ENCODE measurements at places on chromosomes 4 and X.

- DNase-seq: no peak
These were observed 105.4 kb downstream of the ANXA3 start for GRCh38 chr4:78656968-78657445.

GRCh38 chr4:175033162-175033561 lies 115.0 kb downstream of the ADAM29 start:
- DNase-seq: no peak

GRCh38 chr4:6621556-6621927 lies 18.9 kb upstream of the MRFAP1 start:
- no peak for DNase-seq

DNA sequence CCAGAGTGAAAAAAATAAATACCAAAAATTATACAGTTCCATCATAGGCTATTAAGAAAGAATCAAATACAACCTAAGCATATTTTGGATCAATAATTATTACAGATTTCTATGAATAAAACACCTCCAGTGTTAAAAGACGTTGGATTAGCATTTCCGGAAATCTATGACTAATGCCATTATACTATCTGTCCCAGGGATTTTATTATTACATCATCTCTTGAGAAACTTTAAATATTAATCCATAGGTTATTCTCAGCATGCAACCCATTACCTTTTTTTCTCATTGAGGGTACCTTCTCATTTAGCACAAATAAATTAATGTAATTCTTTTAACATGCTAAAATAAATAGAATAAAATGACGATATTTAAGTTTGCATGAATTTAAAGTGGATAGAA lies 44.6 kb downstream of the CXorf58 start:
- no peak for DNase-seq

DNA sequence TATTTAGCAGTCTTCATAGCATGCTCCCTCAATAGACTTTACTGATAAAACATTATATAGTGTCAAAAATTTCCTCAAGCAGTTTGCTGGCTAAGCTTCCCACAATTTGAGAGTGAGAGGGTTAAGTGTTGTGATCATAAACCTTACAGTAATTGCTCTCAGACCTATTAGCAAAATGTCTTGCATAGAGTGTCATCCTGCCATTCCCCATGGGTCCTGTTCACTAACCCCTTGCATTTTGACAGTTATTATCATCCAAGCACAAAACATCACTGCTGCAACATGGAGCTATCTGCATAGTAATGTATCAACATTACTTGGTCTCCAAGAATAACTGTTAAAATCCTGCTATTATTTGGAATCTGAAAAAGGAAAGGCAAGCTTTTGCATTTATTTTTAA lies 196.1 kb upstream of the GK2 start:
- DNase-seq: no peak

- no peak for DNase-seq
These were observed 101.9 kb downstream of the IGSF1 start for GRCh38 chrX:131187206-131187605.

- no peak for DNase-seq
These were observed 41.1 kb upstream of the TMEM184C start for GRCh38 chr4:147576084-147576483.

DNA sequence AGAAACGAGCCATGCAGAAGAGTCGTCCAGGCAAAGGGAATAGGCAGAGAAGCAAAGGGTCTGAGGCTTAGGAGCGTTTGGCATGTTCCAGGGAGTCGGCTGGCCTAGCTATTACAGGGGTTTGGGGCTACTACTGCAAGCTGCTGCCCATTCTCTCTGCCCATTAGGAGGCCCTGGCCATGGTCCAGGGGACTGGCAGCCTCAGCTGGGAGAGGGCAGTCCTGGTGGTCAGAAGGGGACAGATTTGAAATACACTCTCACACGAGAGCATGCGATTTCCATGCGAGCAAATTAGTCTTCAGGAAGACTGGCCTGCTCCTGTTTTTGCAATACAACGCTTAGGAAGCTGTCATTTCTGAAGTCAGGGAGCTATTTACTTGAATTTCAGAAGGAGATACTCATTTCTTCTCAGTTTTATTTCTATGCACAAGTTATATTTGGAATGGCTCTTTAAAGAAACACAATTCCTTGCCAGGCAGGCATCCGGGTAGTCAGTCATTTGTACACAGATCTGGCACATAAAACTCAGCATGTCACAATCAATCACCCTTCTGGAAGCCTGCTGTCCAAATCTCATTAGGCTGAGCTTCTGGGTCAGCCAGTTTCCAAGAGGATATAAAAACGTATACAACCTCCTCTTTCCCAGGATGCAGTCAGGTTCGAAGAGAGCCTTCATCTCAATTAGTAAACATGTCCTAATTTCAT lies 27.0 kb downstream of the PROM1 start:
- DNase-seq: peak; percentile 64

DNA sequence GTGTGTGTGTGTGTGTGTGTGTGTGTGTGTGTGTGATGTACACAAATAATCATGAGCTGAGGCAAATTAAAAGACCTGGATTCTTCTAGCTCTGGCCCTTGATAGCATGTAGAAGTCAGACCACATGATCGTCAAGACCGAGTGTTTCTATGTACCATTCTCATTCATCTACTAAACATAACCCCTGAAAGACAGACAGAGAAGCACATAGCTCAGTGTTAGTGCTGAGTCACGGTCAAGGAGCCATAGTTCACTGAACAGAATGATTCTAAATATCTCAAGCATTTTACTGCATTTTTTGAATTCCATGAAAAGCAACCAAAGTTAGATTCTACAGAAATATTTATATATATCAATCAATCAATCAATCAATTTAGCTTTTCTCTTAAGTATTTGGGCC lies 412.3 kb upstream of the CXorf51A start:
- DNase-seq: no peak

GRCh38 chr4:78566834-78567499 lies 15.4 kb downstream of the ANXA3 start:
- no peak for DNase-seq

DNA sequence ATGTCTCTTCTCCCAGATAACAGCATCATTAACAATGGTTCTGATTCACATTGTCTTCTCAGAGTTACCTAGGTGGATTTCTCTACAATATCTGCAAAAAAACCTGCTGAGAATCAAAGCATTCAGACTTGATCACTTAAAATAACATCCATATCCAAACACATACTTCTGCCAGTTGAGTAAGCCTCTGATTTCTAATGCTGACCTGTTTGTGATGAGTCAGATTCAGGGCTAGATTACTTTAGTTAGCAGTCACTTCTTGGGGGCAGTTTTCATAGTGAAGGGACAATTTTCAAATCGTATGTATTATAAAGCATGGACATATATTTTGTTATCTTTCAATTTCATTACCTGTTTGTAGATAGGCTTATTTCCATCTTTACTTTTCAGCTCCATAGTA lies 35.5 kb downstream of the CCNI start:
- DNase-seq: no peak

GRCh38 chr4:37754410-37755185 lies 68.4 kb upstream of the RELL1 start:
- no peak for DNase-seq

DNA sequence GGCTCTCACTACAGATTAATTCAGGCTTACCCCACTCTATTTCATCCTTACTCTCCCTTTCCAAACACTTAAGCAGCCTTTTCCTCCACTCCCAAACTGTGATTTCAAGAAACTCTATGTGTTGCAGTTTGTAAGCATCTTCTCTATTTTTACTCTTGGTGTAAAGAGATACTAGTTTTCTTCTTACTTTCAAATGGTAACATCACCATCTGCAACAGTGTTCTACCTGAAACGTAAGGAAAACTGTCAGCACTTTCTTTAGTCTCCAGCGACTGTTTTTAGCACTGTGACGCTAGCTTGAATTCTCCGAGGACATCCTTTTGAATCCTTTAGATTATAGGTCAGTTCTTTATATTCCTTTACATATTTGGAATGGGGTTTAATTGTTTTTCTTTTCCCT lies 335.2 kb downstream of the PDGFC start:
- no peak for DNase-seq

- DNase-seq: no peak
These were observed 199.9 kb upstream of the NEIL3 start for GRCh38 chr4:177109769-177110168.

DNA sequence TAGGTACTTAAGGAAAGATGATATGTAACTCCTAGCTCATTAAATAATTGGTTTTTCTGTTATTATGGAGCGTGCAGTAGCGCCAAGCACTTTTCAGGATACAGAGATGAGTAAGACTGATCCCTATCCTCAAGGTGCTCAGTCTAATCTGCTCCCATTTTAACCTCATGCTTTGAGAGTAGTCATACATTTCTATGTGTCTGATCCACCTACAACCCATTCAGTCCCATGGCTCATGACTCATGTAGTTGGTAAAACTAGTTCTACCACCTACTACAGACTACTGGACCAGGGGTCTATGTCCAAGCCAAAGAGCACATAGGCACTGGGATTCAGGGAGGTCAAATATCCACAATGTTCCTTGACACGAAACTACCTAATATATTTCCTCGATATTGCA lies 60.8 kb downstream of the TMEM154 start:
- no peak for DNase-seq

DNA sequence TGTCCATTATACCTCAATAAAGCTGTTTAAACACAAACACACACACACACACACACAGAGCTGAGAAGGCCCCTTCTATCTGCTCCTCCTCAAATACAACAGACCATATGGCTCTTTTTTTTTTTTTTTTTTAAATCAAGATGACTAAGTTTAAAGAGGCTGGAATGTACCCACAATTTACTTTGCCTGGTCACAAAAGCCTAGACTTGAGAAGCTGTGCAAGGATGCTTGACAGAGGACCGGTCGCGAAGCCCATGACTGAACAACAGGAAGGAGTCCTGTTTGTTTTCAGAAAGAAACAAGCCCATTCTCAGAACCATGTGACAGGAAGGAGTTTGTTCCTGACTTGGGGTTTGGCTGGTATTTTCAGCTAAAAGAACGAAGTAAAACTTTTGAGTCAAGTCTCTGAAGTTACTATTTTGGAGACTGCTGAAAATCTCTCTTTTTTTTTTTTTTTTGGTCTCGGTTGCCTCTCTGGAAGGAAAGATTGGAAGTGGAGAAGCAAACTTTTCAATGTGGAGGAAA lies 650.9 kb upstream of the TENM3 start:
- no peak for DNase-seq

GRCh38 chr4:137623013-137623412 lies 90.7 kb upstream of the PCDH18 start:
- peak; percentile 43 for DNase-seq

- DNase-seq: no peak
These were observed 237.4 kb upstream of the UGT8 start for GRCh38 chr4:114361249-114361648.

GRCh38 chr4:140100771-140101170 lies 53.2 kb downstream of the MAML3 start:
- no peak for DNase-seq

DNA sequence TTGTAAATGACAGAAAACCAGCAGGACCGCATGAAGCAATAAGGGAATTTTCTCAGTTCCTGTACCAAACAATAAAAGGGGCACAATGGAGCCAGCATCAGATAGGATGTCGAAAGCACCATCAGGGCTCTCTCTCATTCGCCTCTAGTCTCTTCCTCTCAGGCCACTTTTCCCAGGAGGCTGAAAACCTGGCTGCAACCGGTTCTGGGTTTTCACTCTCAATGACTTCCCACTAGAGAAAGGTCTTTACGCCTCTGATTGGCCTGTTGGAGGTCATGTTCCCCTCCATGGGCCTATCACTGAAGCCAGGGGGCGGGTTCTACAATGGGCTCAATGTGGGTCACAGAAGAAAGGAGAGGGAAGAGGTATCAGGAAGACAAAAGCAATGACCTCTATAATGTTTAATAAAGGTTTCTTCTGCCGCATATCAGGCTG lies 29.3 kb downstream of the ZNF827 start:
- DNase-seq: no peak

GRCh38 chr4:183287677-183288076 lies 32.4 kb downstream of the CLDN22 start:
- no peak for DNase-seq

DNA sequence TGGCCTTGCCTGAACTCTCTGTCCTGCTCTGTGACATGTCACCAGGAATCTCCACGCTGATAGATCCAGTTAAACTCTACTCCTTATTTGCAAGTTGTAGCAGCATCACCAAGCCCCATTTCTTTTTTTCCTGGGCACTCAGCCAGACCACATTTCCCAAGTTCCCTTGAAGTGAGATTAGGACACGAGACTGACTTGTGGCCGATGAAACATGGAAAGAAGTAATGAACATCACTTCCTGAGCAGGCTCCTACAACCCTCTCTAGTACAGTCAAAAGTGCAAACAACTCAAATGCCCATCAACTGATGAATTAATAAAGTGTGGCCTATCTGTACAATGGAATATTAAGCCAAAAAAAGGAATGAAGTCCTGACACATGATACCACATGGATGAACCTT lies 74.6 kb downstream of the MAP3K15 start:
- DNase-seq: no peak

- no peak for DNase-seq
These were observed 42.7 kb upstream of the ZCCHC12 start for GRCh38 chrX:118780911-118781310.

GRCh38 chr4:52071791-52072546 lies 20.9 kb downstream of the SPATA18 start:
- no peak for DNase-seq

- peak; percentile 70 for DNase-seq
These were observed 38.5 kb upstream of the FGFBP2 start for GRCh38 chr4:16001484-16001858.

GRCh38 chr4:153209410-153209809 lies 5.2 kb downstream of the TRIM2 start:
- no peak for DNase-seq

DNA sequence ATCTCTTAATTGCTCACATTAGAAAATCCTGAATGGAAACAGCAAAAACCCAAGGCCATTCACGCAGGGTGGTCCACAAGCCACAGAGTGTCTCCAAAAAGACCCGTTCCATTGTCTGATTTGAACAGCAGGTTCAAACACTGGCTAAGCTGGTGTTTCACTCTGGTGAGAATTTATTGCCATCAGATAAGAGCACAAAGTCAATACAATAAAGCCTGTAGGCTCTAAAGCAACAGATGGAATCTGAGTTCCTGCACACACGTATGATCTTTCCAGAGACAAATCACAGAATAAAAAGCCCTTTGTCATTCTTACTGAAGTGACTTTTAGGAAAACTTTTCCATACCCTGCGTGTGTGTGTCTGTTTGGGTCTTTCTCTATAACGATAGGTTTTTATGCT lies 5.1 kb upstream of the SFRP2 start:
- DNase-seq: no peak

DNA sequence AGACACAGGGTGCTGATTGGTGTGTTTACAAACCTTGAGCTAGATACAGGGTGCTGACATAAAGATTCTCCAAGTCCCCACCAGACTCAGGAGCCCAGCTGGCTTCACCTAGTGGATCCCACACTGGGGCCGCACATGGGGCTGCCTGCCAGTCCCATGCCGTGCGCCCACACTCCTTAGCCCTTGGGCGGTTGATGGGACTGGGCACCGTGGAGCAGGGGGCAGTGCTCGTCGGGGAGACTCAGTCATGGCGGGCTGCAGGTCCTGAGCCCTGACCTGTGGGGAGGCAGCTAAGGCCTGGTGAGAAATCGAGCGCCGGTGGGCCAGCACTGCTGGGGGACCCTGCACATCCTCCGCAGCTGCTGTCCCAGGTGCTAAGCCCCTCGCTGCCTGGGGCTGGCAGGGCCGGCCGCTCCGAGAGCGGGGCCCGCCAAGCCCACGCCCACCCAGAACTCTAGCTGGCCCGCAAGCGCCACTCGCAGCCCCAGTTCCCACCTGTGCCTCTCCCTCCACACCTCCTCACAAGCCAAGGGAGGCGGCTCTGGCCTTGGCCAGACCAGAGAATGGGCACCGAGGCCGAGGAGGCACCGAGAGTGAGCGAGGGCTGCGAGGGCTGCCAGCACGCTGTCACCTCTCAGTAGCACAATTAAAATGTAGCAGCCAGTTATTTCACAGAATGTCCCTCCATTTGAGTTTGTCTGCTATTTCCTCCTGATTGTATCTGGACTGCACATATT lies 76.1 kb upstream of the PNPLA4 start:
- DNase-seq: no peak
